Testis (tissue), 5 donors: ENCODE measurements at places on chromosomes 11 and 22. TPM values are rescaled to one million over a fixed set of nuclear protein-coding genes. Genes with fewer than 3 reads are reported as not detected.

MAJIN gene
- 36.4 TPM for polyA plus RNA-seq

TMEM151A gene
- polyA plus RNA-seq, result 0.90 TPM

MS4A7 gene
- 8.9 TPM for polyA plus RNA-seq

PLAAT2 gene
- polyA plus RNA-seq, result 0.66 TPM

OR5P2 gene
- polyA plus RNA-seq, result not detected

TPST2 gene
- 32.8 TPM for polyA plus RNA-seq

OPCML gene
- 2.7 TPM for polyA plus RNA-seq

SLC6A5 gene
- polyA plus RNA-seq, result 2.1 TPM

HEPHL1 gene
- 0.54 TPM for polyA plus RNA-seq

FOXRED2 gene
- polyA plus RNA-seq, result 17.7 TPM

CEP126 gene
- 14.8 TPM for polyA plus RNA-seq

SLC36A4 gene
- polyA plus RNA-seq, result 9.3 TPM

C11orf52 gene
- 1.6 TPM for polyA plus RNA-seq

CD59 gene
- 343 TPM for polyA plus RNA-seq

PGA3 gene
- polyA plus RNA-seq, result 1.7 TPM

SLC22A8 gene
- polyA plus RNA-seq, result not detected

POU2F3 gene
- 0.49 TPM for polyA plus RNA-seq

PARVA gene
- polyA plus RNA-seq, result 23.6 TPM

MRGPRE gene
- polyA plus RNA-seq, result 0.30 TPM

SDHAF2 gene
- 46.8 TPM for polyA plus RNA-seq

PLEKHB1 gene
- polyA plus RNA-seq, result 54.9 TPM

C22orf31 gene
- polyA plus RNA-seq, result 4.5 TPM

PDE3B gene
- polyA plus RNA-seq, result 22.3 TPM

SCN2B gene
- 0.70 TPM for polyA plus RNA-seq

FANCF gene
- 12.7 TPM for polyA plus RNA-seq

DUSP8 gene
- 7.0 TPM for polyA plus RNA-seq

PRODH gene
- polyA plus RNA-seq, result 3.2 TPM

CD3E gene
- 6.1 TPM for polyA plus RNA-seq
